ENCODE measurements at places on chromosomes 1 and 21.
A peak's percentile ranks its signal among the peaks of the same experiment; 100 is the strongest.

DNA sequence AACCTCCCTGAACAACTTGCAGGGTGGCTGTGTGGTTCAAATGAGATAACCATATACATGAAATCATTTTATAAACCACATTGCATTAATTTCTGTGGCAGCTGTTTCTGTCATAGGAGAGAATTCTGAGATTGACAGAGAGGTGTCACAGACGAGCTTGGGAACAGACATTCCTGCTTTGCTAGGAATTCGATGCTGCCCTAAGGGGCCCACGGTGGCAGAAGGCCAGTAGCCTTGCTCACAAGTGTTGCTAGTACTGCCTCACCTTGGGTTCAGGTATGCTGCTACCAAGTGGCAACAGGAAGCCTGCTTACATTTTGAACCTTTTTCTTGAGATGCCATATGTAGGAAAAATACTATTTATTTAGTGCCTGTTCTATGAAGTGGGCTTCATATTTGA lies 13.4 kb downstream of the KCNA10 start:
- no peak for DNase-seq

GRCh38 chr1:230861489-230861888 lies 6.8 kb downstream of the C1orf198 start:
- DNase-seq: no peak

DNA sequence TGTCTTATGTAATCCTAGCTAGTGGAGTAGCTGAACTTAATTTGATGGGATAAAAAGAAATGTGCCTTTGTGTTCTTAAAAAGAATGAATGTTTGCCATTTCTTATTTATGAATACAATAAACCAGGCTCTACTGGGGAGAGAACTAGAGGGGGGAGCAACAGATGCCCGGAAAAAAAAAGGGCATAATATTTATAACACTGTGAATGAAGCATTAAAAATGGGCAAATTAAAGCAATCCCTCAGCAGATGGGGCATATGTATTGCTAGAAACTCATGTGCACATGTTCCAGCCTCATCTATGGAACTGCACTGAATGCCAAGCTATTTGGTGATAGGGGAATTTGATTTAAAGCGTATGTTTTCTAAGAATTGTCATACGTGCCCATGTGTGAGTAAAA lies 42.3 kb upstream of the KCNJ6 start:
- DNase-seq: no peak

GRCh38 chr1:240170806-240171205 lies 79.1 kb downstream of the FMN2 start:
- no peak for DNase-seq

DNA sequence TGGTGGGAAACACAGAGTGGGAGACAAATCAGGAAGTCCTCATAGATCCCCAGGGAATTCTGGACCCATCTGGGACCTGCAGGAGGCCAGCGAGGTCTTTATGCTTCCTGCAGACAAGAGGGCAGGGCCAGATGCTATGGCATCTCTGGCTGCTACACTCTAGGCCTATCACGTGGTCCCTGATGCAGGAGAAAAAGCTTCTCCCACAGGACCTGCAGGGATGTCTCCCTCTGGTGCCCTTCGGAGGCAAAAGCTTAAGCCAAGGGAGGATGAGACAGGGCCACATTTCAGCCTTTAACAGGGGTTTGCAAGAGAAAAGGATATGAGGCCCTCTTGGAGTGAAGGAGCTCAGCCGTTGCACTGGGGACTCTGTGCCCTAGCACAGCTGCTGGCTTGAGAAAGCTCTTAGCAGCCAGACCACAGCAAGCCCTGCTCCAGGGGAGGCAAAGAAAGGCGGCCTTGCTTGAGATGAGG lies 243.0 kb downstream of the C1orf94 start:
- no peak for DNase-seq

- no peak for DNase-seq
These were observed 86.8 kb downstream of the COL24A1 start for GRCh38 chr1:86069757-86070145.

DNA sequence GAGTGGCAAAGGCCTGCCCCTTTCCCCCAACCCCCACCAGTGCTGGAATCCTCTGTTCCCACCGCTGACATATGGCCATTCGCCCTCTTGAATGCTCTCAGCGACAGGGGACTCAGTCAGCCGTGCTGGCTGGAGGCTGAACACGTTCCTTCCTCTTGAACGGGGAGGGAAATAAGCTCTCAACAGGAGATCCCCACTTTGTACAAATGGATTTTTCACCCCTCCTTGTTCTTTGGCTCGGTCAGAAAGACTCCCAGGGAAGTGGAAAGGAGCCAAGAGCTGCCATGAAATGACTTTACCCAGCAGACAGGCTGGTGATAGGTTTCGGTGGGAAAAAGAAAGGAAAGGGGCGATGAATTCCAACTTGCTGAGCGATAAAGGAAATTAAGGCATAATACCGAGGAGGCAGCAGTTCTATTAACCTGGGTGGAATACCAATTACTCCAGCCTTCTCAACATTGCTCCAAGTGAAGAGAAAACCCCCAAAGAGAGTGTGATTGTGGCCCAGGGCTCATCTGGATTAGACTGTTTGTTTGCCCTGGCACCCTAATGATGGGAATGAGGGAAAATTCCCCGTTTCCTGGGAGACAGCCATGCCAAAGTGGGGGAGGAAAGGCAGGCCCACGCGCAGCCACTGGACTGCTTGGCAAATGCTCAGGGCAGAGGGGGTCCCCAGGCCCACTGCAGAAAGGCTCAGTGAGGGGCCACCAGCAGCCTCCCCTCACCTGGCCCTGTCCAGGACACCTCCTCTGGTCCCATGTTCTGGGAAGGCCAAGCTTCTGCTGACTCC lies 23.9 kb downstream of the LRP8 start:
- DNase-seq: no peak

- no peak for DNase-seq
These were observed 26.3 kb upstream of the CYP4B1 start for GRCh38 chr1:46772571-46772970.

DNA sequence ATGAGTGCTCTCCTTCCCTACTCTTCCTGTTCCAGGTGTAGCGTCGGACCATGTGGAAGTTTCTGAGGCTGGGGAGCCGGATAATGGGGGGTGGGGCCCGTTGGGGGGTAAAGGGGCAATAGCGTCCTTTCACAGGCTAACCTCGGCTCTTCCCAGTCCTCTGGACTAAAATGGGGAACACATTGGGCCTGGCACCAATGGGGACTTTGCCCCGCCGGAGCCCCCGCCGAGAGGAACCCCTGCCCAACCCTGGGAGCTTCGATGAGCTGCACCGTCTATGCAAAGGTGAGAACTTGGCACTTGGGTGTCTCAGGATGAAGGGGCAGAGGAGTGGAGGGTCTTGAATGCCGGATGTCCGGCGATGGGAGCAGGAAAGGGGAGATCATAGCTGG lies 456 bp downstream of the TOMM40L start:
- DNase-seq: no peak

DNA sequence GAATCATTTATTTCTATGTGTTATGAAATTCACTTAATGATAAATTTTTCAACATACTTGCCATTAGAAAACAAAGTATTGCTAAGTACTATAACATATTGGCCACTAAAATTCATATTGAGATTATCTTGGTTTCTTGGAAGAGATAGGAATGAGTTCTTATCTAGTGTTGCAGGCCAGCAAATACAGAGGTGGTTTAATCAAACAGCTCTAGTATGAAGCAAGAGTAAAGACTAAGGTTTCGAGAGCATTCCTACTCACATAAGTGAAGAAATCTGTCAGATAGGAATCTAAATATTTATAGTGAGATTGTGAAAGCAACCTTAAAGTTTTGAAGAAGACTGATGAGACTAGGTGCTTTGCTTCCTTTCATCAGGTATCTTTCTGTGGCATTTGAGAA lies 37.9 kb upstream of the FOXE3 start:
- no peak for DNase-seq

DNA sequence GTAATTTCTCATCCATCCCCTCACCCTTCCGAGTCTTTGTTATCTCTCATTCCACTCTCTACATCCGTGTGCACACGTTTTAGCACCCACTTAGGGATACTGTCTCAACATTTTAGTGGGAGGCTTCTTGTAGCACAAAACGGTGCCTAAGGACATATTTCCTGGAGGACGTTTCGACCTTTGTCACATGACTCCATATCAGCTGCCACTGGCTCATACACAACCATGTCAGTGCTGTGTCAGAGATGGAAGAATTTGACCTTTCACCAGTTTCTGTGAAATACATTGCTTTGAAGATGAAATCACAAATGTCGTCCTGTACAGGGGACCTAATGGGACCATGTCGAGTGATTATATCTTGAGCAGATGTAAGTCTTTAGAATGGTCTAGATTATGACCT lies 15.6 kb downstream of the B3GALT5 start:
- DNase-seq: no peak

DNA sequence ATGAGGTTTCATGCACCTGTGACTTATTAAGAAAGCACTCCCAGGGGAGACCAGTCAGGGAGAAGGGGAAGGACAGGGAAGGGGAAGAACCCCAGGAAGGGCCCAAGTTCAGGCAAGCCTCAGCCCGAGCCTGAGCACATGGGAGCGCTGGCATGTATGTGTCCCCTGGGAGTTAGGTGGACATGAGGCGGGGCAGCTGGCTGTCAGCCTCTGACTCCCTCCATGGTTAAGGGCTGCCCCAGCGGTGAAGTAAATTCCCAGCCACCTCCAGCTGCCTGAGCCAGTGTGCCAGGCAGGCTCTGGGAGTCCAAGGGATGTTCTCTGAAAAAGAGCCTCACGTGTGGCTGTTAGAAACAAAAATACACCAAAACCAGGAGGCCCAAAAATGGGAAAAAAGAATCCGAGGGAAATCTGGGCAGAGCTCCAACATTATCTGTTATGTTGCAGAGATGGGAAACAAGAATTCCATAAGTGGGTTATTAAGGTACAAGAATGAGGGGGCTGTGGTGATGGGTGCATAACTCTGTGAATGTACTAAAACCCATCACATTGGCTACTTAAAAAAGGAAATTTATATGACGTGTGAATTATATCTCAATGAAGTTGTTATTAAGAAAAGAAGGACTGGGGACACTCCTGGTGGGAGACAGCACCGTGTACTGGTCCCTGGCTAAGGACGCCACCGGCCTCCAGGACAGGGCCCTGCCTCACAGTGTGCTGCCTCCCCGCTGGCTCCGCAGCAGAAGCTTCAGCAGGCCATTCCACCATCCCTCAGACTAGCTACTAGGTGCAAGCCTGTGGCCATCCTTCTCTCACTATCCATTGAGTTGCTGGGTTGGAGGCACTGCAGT lies 18.7 kb downstream of the DMRTB1 start:
- no peak for DNase-seq

- peak; percentile 12 for DNase-seq
These were observed 36.4 kb downstream of the ZNF697 start for GRCh38 chr1:119611701-119612113.

DNA sequence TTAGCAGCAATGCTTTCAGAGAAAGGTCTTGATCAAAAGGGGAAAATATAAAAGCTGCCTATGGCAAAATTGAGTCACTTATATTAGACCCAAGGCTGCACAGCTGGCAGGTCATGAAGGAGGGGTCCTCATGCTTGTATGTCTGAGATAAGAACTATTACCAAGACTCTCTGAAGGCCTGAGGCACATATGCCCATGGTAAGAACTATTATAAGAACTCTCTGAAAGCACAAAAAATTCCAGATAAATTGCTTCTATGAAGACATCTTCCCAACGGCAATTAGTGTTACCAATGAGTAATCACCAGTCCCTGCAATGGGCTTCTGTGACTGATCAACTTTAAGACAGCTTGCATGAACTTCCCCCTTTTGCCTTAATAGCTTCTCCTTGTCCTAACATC lies 42.8 kb upstream of the LRIF1 start:
- DNase-seq: no peak

GRCh38 chr1:175787881-175788280 lies 44.5 kb upstream of the TNR start:
- no peak for DNase-seq

- DNase-seq: no peak
These were observed 55.5 kb downstream of the SCCPDH start for GRCh38 chr1:246779561-246780175.

DNA sequence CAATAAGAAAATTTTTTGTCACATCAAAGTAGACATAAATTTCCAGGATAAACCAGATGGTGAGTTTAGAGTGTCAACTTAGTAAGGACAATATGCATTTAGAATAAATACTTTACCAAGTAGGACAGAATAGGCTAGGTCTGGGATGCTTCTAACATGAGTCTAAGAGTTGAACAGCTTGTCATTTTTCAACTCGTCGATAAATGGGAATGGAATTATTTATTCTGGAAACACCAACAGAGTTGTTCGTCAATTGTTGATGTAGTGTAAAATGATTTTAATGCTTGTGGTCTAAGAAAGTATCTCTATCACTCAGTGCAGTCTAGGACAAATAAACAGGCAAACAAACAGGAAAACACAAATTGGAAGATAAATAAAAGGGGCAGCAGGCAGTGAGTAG lies 358.4 kb upstream of the ST6GALNAC5 start:
- DNase-seq: no peak

DNA sequence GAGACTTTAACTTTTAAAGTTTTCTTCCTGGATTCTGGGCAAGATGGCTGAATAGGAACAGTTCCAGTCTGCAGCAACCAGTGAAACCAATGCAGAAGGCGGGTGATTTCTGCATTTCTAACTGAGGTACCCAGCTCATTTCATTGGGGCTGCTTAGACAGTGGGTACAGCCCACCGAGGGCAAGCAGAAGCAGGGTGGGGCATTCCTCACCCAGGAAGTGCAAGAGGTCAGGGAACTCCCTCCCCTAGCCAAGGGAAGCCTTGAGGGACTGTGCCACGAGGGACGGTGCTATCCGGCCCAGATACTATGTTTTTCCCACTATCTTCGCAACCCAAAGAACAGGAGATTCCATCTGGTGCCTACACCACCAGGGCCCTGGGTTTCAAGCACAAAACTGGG lies 121.0 kb downstream of the VAV3 start:
- no peak for DNase-seq

- DNase-seq: no peak
These were observed 17.5 kb downstream of the RASSF5 start for GRCh38 chr1:206524739-206525364.

GRCh38 chr1:216111842-216112241 lies 311.4 kb downstream of the USH2A start:
- no peak for DNase-seq

GRCh38 chr1:197994907-197995407 lies 77.8 kb downstream of the LHX9 start:
- no peak for DNase-seq

- DNase-seq: no peak
These were observed 322.1 kb downstream of the PAPPA2 start for GRCh38 chr1:176785056-176785455.

Measured in RCC 7860 (cell line).